ENCODE measurements at places on chromosomes 3 and 15. TPM values are rescaled to one million over a fixed set of nuclear protein-coding genes. Genes with fewer than 3 reads are reported as not detected.

The SLCO2A1 gene
- 18.5 TPM for polyA plus RNA-seq

DNA sequence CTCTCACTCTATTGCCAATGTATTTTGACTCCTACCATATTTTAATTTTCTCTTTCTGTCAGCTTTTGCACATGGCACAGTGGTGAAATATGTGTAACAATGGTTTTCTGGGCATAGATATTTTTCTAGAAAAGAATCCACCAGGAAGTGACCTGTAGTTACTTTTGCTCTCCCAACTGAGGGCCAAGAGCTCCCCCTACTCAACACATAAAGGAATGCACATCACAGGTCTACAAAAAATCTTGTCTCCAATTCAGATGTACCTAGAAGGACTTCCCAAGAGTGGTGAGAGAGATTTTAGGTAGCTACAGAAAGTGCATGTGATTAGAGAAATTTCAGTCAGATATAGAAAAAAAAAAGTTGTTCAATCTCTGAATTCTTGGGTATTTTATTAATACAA, 15.6 kb downstream of the CPA3 start:
- no peak for DNase-seq

GRCh38 chr3:116579840-116580239, 129.7 kb upstream of the TUSC7 start:
- DNase-seq = peak; percentile 6

DNA sequence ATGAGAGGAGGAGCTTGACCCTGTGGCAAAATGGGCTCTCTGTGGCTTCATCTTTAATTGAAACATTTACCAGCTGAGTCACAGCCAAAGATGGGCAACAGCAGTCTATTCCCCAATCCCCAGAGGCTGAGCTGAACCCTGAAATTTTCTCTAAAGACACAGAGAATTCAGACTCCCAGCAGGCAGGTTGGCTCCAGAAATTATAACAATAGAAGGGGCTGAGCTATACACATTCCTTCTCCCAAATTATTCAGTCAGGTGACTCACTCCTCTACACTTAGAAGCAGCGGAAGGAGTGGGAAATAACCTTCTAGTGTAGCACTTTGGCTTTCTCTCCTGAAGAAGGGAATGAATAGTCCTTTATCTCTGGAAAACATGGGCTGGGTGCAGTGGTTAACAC, 264.3 kb upstream of the ARHGEF26 start:
- no peak for DNase-seq

The PPM1L gene
- polyA plus RNA-seq = 9.2 TPM

The REC114 gene
- polyA plus RNA-seq = not detected

DNA sequence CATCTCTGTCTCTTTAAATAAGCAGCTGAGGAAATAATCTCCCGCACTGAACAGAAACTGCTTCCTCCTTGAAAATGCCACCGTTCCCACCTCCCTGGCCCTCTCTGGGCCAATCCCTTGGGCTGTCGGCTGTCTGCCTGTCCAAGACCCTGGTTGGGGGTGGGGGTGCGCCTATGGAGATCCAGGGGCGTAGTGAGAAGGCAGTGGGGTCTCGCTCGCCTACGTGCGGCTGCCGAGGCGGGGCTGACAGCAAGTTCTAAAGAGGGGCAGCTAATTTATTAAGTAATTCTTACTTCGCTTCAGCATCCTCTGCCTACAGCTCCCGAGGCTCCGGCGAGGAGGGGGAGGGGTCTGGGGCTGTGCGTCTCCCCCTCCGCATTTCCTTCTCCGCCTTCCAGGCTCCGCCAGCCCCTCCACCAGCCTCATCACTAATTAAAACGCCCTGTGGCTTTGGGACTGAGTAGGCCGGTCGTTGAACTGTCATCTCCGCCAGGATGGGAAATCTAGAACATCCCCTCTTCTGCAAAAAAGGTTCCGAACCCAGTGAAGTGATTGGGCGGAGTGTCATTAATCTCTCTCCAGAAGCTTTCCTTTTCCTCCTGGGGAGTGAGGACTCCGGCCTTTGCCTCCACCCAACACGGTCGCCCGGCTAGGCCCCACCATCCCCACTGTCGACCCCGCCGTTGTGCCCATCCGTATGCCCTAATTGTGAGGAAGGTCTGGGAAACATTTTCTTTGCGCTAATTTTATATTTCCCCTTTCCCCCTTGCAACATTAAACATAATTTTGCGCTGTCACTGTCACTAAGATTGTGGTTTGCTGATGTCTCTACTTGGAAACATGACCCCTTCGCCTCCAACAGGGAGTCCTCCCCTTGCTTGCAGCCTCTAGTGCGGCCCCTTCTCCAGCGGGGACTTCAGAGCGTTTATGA, 16.9 kb downstream of the NR2F2 start:
- no peak for DNase-seq

DNA sequence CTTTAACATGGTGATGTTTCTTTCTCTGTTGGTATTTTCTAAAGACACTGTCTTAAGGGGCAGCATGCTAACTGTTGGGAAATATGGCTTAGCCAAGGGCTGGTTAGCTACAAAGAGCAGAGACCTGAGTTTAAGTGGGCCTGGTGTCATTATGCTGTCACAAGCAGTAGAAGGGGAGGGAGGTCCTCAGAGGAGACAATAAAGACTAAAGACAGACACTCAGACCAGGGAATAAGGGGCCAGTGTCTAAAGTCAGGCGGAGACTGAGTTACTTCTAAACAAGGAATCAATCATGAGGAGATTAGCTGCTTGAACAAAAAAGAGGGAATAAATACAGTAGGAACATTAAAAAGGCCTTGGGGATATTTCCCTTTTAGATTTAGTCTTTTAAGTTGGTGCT, 142.7 kb upstream of the DPPA4 start:
- DNase-seq = no peak

GRCh38 chr15:92074646-92075045, 221.1 kb downstream of the SLCO3A1 start:
- no peak for DNase-seq

GRCh38 chr3:126522363-126522788, 1.6 kb upstream of the CHST13 start:
- DNase-seq = peak; percentile 48

DNA sequence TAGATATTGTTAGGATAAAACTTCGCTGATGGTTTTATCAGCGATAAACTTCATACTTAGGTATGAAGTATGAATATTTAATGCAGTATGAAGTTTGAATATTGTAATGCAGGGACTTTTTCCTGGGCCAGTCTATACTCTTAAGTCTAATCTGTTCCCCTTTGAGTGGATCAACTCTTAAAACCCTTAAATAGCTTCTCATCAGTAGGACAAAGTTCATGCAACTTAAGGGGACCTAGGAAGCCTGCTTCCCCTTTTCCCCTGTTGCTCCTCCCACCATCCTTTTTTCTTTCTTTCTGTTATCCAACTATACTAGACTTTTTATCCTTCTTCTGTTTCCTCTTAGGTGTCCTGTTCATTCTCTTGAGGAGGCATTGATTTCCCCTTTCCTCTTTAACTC, 78.7 kb downstream of the MITF start:
- DNase-seq = no peak

DNA sequence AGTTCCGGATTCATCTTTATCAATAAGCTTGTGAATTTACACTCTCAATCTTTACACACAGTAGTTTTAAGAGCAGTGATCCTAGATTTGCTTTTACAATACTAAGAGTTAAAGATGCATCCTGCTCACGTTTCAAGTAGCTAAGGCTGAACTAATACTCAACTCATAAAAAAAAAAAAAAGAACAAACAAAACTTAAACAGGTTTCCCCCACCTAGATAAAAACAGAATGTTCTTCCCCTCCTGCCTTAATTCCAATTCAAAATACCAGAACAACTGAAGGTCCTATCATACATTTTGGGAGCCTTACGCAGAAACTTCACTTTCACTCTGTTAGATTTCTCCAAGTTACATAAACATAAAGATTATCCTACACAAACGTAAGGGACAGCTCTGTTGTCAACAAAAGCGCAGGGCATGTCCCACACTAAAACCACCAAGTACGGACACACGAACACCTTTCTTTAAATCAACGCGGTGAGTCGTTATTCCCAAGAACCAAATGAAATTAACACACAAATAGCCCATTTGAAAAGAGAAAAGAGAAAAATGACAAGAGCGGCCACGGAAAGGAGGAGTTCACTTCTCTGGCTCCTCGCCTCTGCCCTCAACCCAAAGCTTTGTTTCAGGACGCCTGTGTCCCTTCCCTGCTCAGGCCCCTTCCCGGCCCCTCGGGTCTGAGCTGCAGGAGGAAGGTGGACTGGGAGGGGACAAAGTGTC, 941 bp downstream of the CBLB start:
- DNase-seq = peak; percentile 79

DNA sequence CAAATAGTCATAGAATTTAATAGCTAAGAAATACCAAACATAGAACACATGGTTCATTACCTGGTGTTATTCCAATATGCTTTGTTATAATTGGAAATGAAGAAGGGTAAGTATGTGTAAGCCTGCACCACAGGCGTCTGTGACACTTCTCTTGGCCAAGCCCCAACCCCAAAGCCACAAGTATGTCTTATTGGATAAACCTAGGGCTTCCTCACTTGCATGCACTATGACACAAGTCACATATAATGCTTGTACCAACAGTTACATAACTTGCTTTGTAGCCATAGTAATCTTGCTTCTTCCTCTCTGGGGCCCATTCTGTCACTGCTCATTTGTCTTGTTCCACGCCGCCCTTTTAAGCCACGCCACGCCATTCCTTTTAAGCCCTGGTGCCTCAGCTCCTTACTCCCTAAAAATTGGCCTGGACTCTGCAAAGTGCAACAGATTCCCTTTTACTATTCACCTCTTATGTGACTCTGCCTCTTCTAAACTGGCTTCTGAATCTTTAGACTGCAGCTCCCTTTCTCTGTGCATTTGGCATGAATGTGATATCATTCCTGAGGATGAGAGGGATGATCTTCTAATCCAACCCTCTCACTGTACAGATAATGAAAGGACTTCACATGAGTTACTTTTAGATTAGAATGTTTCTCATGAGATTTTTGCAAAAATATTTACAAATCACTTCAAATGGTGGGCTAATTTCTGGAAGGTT, 48.1 kb upstream of the EPHA3 start:
- DNase-seq = no peak
